ENCODE measurements at places on chromosomes 16 and 17.

DNA sequence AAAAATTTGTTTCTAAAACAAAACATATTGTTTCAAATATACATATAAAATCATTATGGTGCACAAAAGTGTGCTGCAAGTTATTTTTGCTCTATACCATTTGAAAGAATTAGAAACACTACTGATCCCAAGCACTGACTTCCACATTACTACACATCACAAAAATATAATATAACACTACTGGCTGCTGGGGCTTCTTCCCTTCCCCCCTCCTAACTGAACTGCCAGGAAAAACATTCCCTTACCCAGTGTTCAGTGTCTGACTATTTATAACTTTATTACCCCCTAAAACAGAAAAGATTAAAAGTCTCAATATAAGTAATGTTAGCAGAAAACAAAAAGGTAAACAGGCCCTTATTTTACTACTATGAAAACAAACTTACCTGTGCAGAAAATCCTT, 36.9 kb downstream of the GPATCH8 start:
- DNase-seq, result no peak

DNA sequence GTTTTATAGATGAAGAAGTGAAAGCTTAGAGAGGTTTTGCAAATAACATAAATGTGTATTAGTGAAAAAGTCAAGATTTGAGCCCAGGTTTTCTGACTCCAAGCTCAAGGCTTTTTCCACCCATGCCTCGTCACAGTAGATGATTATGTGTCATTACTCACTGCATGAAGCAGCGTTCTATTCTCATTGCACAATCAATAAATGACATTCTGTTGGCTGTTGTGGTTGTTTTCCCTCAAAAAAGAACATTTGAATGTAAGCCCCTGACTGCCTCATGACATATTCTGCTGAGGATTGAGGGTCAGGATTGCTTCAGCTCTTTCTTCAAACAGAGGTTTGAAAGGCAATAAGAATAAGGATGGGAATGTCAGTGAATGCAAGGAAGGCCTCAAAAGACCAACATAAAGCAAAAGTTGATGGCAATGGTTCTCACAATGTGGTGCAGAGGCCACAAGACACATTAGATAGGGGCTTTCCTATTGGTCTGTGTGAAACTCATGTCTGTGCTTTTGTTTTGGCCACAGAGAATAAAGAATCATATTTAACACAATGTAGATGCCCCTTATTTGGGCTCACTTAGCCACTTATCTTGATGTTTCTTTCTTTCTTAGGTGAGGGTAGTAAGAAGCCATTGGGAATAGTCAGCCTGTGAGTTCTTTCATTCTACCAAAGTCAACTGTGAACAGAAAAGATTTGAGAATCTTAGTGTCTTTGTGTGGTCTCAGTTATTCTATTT, 5.4 kb upstream of the MMD start:
- DNase-seq, result peak; percentile 41

DNA sequence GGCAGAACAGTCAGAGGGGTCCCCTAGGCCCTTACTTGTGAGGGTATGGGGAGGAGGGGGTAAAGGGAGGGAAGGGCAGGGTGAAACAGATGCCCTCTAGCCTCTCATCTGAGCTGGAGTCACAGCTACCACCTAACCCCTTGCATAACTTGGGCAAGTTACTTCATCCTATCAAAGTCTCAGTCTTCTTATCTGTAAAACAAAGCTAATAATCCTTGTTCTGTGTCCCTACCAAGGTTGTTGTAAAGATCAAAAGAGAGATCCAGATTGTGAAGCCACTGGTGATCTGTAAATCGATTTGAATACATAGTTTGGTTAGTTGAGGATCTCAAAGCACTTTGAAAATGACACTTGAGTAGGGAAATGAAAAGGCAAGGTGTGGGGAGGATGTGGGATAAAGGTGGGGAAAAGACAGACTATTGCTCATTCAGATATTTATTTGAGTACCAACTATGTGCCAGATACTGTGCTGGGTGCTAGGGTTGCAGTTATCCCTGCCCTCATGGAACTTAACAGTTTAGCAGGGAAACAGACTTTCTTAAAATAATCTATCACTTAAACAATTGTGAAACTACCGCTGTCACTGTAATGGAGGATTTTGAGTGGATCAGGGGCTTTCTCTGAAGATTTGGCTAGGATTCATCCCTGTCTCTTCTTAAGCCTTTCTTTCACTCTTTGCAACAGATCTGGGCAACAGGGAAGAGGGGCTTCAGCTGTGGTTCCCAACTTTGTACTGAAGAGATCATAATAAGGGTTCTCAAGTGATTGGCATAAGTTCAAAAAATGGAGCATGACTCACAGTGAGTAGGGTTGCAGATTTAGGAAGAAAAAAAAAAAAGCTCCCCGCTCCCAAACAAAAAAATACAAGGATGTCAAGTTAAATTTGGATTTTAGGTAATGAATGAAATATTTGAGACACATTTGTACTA, 3.0 kb downstream of the HEATR9 start:
- no peak for DNase-seq

GRCh38 chr16:76614269-76614668, 337.1 kb downstream of the CNTNAP4 start:
- DNase-seq, result no peak

- no peak for DNase-seq
These were observed 327.7 kb downstream of the BCAS3 start for GRCh38 chr17:61005358-61005757.

DNA sequence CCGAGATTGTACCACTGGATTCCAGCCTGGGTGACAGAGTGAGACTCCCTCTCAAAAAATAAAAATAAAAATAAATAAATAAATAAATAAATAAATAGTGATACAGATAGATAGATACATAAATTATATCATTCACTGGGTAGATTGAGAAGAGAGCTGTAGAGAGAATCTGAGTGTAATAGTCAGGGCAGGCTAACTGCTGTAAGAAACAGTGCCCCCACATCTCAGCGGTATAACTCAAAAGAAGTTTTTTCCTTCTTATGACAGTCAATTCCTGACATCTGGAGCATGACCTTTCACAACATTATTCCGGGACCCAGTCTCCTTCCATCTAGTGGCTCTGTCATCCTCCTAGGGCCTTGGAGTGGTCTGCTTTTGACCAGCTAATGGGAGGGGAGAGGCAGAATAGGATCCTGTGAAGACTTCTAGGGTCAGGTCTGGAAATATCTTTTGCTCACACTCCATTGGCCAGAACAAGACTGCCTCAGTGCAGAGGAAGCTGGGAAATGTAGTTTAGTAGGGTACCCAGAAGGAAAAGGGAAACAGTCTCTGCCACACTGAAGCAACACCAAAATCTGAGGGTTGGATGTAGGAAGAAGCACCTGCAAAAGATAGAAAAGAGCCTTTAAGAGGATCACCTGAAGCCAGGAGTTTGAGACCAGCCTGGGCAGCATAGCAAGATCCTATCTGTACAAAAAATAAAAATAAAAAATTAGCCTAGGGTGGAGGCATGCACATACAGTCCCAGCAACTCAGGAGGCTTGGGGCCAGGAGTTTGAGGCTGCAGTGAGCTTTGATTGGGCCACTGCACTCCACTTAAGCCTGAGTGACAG, 3.0 kb upstream of the QPRT start:
- DNase-seq, result no peak

DNA sequence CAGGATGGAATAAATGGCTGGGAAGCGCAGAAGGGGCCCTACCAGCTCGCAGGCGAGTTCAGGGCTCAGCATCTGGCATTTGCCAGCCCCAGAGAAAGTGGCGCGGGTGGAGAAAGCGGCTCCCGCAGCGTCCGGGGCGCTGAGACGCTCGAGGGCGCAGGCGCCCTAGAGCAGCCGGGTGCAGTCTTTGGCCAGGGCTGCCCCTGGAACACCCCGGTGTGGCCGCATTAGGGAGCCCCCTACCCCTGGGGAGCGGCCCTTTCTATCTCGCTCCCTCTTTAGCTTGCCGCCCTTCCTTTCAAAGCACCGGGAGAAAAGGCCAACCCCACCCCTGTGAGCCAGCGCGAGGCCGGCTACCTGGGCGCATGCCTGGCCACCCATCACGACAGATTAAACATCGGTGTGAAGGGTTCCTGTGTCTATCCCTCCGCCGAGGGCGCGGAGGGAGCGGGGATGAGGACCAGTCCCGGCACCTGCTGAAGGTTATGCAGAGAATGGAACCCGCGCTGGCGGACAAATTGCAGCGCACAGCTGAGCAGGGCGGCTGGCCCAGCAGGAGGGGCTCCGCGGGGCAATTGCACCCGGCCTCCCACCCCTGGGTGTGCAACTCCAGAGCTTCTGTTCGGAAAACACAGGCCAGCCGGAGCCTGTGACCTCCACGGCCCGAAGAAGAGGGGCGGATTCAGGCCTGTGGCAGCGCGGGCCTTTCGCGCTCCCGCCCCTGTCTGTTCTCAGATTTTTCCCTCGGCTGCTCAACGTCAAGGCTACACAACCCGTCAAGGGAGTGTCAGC, 15.6 kb upstream of the FOXF1 start:
- no peak for DNase-seq

- peak; percentile 48 for DNase-seq
These were observed 52.5 kb upstream of the MTSS2 start for GRCh38 chr16:70738083-70738977.

DNA sequence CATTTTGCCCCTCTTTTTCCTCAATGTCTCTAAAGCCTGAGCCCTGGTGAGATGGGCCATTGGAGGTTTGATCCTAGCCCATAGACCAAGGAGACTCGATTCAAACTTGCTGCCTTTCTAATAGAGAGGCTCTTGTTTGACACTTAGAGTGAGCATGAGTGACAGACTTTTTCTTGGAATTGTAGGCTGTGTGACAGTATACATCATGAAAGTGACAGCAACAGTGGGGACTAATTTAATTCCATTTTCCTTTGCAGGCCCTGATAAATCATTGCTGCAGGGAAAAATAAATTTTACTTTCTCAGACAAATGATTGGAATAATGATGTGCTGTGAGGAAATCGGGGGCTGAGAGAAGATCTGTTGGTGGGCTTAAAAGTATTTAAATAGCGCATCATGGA, 169.0 kb upstream of the NOL11 start:
- no peak for DNase-seq

DNA sequence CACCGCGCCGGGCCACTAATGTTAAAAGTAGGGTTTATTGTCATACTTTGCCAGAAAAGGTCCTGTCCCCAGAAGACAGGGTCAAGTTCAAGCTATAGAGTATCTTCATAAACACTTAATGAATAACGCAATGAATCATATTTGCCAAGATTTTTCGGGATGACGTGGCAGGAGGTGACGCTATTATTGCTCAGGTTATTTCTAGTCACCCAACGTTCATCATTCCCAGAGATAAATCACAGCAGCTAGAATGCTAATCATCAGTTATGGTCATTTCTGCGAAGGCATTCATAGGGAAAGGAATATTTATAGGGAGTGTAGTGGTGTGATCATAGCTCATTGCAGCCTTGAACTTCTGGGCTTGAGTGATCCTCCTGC, 2.0 kb downstream of the TMC5 start:
- no peak for DNase-seq

DNA sequence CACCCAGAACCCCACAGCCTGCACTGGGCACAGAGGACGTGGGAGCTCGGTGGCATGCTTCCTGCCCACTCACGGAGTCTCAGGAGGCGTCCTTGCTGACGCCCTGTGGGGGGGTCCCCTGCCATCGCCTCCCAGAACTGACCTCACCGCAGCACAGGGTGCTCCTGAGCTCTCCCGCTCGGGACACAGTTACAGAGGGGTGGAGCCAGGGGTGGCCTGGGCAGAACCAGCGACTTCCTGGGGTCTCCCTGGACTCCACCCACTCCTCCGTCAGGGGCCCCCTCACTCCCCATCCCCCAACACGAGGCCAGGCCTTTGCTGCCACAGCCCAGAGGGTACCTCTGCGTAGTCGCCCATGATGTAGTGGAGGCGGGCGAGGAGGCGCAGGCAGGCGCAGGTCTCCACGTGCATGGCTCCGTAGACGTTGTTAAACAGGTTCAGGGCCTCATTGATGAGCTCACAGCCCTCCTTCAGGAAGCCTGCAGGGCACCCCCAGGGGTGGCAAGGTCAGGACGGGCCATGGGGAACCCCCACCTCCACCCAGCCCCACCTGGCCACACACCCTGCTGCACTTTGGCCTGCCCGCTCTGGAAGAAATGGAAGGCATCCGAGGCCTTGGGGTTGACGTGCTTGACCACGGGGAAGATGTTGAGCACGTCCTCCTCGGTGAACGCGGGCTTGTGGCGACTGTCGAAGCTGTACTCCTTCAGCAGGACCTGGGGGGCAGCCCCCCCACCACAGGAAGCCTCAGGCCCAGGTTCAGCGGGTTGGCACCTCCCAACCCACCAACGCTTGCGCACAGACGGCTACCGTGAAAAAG, 17.8 kb downstream of the CLUH start:
- peak; percentile 18 for DNase-seq

DNA sequence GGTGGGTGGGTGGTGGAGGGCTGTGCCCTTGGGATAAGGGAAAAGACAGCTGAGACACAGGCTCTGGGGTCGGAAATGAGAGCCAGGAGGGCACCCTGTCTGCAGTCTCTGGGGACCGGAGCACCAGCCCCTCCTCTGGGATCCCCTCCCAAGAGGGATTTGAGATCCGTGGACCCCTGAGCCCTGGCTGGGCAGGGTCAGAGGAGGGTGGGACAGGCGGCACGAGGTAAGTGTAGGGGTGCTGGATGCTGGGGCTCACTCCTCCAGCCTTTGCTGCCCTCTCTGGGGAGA, 425 bp downstream of the SGSH start:
- no peak for DNase-seq

- DNase-seq, result no peak
These were observed 122.3 kb downstream of the GOSR1 start for GRCh38 chr17:30599428-30600059.

DNA sequence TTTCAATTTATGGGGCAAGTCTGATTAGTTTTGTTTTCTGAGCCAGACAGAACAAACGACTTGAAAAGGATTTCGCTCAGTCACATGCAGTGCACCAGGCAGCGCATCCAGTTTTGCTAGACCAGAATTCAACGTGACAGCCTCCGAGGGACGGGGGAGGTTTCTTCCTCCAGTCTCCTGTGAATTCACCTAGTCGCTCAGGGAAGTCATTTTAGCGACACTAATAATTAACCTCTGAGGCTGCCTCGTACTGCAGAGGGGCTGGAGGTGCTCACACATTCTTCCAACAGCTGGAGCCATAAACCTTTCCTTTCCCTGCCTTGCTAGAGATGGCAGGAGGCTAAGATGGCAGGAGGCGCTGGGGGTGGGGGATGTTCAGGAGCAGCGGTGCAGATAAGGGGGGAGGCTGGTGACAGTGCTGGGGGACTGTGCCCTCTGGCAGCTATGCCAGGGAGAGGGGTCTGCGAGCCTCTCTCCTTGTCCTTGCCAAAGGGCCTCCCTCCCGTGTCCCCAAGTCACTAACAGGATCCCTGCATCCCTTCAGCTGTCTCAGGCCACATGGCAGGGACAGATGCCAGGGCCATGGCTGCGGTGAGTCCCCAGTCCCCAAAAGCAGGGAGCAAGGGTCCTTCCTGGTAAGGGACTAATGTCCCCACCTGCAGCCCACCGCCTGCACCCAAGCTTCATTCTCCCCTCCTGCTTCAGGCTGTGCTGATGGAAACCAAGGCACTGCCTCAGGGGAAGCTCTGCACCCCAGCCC, 24.0 kb downstream of the MXRA7 start:
- DNase-seq, result no peak
